ENCODE measurements at places on chromosomes 4 and X.
A peak's percentile ranks its signal among the peaks of the same experiment; 100 is the strongest.

DNA sequence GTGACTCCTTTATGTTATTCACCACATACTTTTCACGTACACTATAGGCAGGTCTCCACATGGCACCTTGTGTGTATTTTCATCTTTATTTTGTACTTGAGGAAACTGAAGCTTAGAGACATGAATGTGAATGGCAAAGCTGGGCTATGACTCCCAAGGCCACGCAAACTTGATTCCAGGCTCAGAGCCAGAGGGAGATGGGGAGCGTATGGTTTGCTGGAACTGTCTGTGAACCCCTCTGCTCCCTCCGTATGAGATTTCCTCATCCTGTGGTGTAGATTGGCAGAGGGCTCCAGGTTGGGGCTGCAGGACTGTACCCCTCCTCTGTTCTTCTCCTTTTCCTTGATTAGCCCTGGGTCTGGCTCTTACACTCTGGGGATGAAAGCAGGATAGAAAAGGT lies 16.1 kb upstream of the STARD8 start:
- DNase-seq = no peak

- peak; percentile 90 for DNase-seq
These were observed at the start of gene PDGFC for GRCh38 chr4:156971676-156972378. PDGFC (minus strand) TSS chr4:156971799; CDS start chr4:156970903, 896 bp downstream.

DNA sequence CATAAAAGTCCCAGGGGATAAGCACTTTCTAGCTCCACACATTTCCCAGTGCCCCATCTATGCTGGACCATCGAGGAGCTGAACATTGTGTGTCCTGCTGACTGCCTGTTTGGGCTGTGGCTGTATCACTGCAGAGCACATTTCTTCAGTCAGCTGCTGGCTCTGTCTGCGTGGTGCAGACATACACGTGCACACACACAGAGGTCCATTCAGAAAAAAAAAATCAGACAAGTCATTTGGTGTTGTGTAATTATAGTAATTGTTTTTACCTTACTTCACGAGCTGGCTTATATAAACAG lies 1.1 kb upstream of the PDLIM3 start:
- no peak for DNase-seq

DNA sequence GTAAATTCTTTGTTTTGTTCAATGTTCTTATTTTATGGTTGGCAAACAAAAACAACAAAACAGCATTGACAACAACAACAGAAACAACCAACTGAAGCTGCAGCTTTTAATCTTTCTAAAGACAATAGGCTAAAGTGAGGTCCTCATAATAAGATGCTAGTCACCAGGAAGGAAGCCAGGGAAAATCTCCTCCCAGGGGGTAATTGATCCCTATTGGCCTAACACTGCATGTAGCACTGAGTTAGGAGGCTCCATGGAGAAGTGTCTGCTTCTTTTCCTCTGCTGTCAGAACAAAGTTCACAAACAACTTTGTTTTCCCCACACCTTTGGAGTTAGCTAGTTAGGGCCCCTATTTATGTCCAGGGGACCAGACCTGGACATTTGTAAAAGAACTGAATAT lies 4.7 kb upstream of the LRAT start:
- no peak for DNase-seq
